Activated T-helper 9 cell treated with anti-CD3 and anti-CD28 coated beads, Interleukin-2, amount 50 U/mL, for 16 hours (primary cell): ENCODE measurements at places on chromosomes 16 and 17.

GRCh38 chr17:27572665-27573064 is 58.3 kb upstream of the LGALS9 start:
- DNase-seq = peak; percentile 20

GRCh38 chr16:87223656-87224248 is 93.4 kb downstream of the C16orf95 start:
- DNase-seq = no peak

GRCh38 chr16:49635591-49636581 is 220.0 kb downstream of the ZNF423 start:
- no peak for DNase-seq

DNA sequence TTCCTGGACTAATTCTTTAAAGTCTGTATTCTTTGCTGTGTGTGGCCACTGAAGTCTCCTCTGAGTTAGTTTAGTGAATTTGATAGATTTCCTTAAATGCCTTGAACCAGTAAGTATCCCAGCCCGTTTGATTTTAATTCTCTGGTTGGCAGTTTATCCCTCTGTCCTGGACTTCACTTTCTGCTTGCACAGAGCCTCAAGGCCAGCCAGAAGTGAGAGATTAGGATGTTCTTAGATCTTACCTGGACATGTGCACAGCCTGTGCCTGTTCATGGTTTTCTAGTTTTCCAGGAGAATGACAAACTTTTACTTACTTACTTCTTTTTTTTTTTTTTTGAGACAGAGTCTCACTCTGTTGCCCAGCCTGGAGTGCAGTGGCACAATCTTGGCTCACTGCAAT is 10.8 kb upstream of the SLC38A7 start:
- no peak for DNase-seq

GRCh38 chr17:81114351-81115093 is 50.8 kb upstream of the PVALEF start:
- DNase-seq = no peak

GRCh38 chr17:66353937-66354401 is 51.6 kb downstream of the PRKCA start:
- no peak for DNase-seq

DNA sequence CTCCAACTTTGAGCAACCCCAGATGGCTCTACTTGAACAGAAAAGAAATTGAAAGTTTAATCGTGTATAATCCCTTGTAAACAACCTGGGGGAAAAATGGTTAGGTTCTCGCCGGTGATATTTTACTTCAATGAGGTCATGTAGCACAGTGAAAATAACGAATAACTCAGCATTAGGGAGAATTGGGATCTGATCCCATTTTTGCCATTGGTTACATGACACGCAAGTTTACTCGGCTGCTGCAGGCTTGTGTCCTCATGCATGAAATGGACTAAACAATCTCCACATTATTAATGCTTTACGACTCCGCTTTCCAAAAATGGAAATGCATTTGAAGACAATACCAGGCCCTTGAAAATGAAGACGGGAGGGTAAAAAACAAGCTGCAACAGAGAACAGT is 45.5 kb upstream of the LRRC37A3 start:
- no peak for DNase-seq

GRCh38 chr17:62064029-62064790 is 868 bp downstream of the MED13 start:
- DNase-seq = no peak

- no peak for DNase-seq
Measured at GRCh38 chr17:17196776-17197175, 9.4 kb downstream of the PLD6 start.

DNA sequence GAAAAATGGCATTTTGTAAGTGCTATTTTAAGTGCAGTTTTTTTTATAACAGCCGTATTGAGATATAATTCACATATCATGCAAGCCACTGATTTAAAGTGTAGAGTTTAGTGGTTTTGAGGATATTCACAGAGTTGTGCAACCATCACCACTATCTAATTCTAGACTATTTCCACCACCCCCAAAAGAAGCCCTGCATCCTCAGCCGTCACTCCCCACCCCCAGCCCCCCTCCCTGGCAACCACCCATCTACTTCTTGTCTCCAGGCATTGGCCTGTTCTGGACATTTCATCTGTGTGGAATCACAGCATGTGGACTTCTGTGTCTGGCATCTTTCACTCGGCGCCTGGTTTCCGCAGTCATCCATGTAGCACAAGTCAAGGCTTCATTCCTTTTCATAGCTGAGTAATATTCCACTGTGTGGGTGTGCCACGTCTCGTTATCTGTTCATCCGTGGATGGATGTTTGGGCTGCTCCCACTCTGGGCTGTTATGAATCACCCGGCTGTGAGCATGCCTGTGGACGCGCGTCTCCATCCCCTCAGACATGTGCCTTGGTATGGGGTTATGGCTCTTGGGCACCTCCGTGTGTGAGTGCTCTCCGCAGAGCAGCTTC is 138.4 kb upstream of the CIBAR2 start:
- DNase-seq = no peak

DNA sequence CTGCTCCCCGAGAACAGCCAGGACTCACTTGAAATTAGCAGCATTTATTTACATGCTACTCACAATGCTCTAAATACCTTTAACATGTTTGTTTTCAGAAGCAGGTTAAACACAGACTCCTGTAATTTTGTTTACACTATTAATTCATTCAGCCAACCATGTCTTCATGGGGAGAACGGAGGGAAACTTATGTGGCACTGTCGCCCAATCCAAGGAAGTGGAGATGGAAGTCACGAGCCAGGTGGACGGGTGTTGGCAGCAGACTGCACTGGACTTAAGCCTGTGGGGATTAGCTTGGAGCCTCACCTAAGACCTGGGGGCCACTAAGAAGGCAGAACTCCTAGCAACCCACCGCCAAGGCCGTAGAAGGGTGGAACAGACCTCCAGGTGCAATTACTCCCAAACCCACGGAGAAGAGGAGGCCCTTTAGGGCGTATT is 8.8 kb upstream of the GFAP start:
- no peak for DNase-seq

DNA sequence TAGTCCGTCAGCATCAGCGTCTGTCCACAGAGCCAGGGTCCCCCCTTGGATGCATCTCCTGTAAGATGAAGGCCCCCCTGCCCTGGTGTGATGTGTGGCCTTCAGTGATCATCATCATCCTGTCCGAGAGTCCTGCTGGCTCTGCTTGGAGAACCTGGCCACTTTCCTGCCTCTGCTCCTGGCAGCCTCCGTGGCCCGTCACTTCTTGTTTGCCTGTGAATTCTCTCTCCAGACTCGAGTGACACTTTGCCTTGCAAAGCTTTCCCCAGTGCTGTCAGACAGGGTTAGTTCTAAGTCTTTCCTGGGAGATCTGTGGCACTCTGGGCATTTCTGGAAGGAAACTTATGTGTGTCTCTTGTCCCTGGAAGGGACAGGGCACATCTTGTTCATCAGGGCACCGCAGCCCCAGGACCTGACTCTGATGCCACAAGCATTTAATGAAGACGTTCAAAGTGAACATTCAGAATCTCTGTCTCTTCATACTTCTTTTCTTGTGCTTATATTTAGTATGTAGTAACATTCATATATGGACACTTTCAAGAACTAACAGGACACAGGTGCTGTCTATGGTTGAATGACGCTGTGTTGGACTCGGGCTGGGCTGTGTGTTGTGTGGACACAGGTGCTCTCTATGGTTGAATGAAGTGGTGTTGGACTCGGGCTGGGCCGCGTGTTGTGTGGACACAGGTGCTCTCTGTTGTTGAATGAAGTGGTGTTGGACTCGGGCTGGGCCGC is 68.5 kb downstream of the RPTOR start:
- DNase-seq = no peak

GRCh38 chr16:7651803-7652570 is 319.3 kb downstream of the RBFOX1 start:
- no peak for DNase-seq
